ENCODE measurements at places on chromosomes 2 and 18. TPM values are rescaled to one million over a fixed set of nuclear protein-coding genes. Genes with fewer than 3 reads are reported as not detected.

SLC5A7 gene
- total RNA-seq: not detected

RFTN2 gene
- not detected for total RNA-seq

GPR35 gene
- 0.11 TPM for total RNA-seq

CROCC2 gene
- not detected for total RNA-seq

RBM44 gene
- total RNA-seq: not detected

POTEJ gene
- not detected for total RNA-seq

CD8B gene
- total RNA-seq: not detected

COLEC12 gene
- total RNA-seq: 0.05 TPM

DNA sequence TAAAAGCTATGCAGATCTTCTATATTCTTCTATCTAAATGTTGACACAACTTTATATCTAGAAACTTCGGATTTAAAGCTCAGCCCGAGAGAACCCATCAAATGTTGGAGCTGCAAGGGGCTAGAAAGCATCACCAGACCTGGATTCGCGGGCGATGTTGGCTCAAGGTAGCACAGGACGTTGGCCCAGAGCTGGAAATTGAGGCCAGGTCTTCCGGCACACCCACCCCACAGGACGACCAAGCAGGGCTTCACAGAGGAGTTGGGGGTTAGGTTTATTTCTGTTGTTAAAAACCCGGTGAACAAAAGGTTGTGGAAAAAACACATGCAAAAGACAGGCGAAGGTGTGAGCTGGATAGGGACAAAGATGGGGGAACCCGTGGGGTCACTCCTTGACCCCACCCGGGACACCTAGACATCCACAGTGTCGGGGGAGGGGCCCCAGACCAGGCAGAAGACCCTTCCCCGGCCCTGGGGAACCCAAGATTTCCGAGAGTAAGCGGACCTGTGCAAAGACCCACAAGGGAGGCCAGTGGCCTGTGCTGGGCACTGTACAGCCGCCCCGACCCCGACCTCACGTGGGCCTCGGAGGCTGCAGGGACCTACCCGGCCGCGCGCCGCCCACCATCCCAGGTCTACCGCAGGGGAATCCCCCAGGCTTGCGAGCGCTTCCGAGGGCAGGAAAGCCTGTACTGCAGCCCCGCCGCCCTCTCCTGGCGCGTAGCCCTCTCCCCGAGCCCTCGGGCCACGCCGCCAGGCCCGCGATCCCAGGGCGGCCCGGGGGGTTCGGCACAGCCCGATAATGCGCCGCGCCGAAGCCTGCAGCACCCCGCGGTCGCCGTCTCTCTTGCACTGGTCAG lies 1.8 kb upstream of the AGBL5 start:
- DNase-seq: no peak

- DNase-seq: no peak
These were observed 107.6 kb upstream of the RMP24 start for GRCh38 chr18:35864916-35865315.

DNA sequence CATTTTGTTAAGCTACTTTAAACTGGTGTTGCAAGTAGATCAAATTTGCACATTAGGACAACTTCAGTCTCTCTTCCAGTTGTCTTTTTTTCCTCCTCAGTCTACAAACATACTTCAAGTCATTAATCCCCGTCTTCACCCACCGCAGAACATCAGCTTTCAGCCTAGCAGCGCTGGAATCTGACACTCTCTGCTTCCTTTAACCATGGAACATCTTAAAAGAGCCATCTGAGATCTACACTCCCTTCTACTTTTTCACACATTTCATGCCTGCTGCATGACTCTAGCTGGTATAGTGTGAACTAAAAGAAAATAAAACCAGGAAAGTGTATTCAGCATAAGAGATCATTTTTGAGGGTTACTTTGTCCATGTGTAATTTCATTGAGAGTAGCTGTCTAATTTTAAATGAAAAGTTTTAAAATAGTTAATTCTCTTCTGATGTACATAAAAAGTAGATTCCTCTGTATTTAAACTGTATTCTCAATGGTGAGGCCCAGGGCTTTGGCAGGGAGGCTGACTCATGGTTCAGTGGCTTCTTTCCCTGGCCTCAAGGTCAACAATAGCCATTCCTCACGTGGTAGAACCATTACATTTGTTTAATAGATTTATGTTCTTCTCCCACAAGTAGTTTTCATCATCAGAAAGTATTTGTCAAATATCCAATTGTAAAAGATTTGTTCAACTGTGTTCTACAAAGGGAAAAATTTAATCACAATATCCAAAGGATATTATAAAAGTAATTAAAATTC lies 16.5 kb downstream of the SGPP2 start:
- DNase-seq: peak; percentile 66

- no peak for DNase-seq
These were observed 746.1 kb upstream of the LRRTM1 start for GRCh38 chr2:81050580-81051095.

DNA sequence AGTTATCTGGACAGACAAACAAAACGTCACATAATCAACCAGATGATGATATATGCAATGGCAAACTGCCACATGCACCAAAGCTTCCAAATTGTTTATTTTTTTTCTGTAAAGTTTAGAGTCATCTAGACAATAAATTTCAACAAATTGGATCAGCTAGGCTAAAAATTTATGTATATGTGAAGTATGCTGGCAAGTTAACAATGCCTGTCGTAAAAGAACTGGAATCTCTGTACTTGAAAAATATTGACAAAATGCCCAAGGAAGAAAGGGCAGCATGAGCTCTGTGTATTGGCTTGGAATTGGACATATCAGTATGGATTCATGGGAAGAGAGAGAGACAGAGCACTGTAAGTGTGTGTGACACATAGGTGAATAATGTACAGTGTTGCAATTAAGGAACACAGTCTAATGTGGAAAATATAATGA lies 309.8 kb downstream of the ERBB4 start:
- DNase-seq: no peak

- no peak for DNase-seq
These were observed 497.2 kb upstream of the SALL3 start for GRCh38 chr18:78482378-78482777.

GRCh38 chr2:72137498-72138010 lies 10.1 kb downstream of the CYP26B1 start:
- DNase-seq: peak; percentile 18

DNA sequence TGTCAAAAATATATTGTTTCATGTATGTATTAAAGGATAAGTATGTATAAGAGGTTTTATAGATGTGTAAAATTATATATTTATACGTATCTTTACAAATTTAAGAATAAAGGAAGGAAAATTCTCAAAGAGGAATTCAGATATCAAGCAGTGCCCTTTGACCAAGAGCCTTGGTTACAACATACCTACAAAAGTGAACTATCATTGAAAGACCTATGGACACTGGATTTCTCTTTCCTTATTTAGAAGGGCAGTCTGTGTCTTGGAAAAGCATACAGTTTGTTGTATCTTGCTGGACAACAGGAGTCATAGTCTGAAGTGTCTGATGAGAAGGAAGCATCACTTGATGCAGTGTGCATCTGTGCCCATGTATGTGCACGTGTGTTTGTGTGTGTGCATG lies 21.8 kb upstream of the USP40 start:
- no peak for DNase-seq

DNA sequence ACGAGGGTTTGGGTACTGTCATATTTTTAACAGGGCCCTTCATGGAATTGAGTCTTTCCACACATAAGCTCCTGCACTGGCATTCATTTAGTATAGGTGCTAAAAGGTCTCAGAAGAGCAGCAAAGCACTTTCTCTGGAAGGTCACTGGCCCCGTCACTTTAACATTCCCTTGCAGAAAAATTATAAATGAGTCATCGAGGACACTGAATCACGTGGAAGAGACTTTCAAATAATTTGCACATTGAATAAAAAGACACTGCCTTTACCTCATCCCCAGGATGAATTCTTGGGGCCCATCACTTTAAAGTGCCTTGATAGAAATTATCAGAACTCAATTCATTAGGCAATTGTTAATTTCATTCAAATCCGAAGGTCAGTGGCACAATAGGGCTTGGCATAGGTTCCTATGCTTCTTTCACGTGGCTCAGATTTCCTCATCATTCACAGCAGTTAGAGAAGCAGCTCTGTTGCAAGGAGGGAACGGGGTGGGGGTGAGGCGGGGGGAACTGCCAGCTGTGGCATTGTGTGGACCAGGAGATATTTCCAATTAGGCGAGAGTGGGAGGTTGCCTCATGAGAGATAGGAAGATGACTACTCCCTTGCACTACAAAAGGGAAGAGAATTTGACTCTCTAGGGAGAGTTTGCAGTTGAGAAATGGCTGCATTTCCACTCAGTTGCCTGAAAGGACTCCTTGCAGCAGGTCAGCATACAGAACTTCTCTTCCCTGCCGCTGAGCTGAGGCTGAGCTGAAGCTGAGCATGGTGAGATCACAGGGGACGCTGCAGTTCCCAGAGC lies 86.3 kb upstream of the NPAS2 start:
- DNase-seq: no peak

GRCh38 chr18:22800551-22800951 lies 132.6 kb upstream of the RBBP8 start:
- no peak for DNase-seq

DNA sequence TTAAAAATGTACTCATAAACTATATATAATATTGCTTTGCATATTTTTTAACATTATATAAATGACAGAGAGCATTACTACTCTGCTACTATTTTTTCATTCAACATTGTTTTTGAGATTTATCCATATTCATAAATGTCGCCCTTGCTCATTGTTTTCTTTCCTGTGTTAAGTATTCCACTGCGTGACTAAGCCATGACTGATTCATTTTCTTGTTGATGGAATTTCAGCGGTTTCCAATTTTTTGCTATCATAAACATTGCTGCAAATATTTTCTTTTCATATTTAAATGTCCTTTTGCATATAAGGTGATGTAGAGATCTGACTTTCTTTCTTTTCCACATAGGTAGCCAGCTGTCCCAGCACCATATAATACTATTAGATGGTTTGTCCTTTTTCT lies 57.6 kb downstream of the SFXN5 start:
- DNase-seq: no peak

GRCh38 chr2:143128681-143129580 lies at the start of gene ARHGAP15:
Gene ARHGAP15 (plus strand): TSS chr2:143129419.
- DNase-seq: no peak

GRCh38 chr18:76983613-76984051 lies 149.0 kb downstream of the MBP start:
- DNase-seq: no peak

All from HFFc6 (cell line).